ENCODE measurements at places on chromosomes 2 and 18. TPM values are rescaled to one million over a fixed set of nuclear protein-coding genes. Genes with fewer than 3 reads are reported as not detected.

Gene RNF144A
- polyA plus RNA-seq, result 8.4 TPM

Gene CCDC93
- 11.3 TPM for polyA plus RNA-seq

Gene GKN1
- polyA plus RNA-seq, result not detected

Gene CNGA3
- not detected for polyA plus RNA-seq

Gene GAD1
- polyA plus RNA-seq, result not detected

Gene EVX2
- polyA plus RNA-seq, result not detected

Gene PLB1
- polyA plus RNA-seq, result 1.8 TPM

Gene ICA1L
- polyA plus RNA-seq, result 1.3 TPM

Gene ME2
- 43.8 TPM for polyA plus RNA-seq

Gene SCYGR4
- polyA plus RNA-seq, result not detected

Gene SLC9A4
- not detected for polyA plus RNA-seq

Gene CENPA
- polyA plus RNA-seq, result 1.2 TPM

Gene FAP
- 2.2 TPM for polyA plus RNA-seq
